ENCODE measurements at places on chromosomes 11 and 22.

GRCh38 chr11:125494031-125494360 lies 2.1 kb downstream of the FEZ1 start:
- no peak for DNase-seq

GRCh38 chr11:74877132-74877531 lies 71.8 kb downstream of the XRRA1 start:
- DNase-seq: no peak

GRCh38 chr22:25829237-25829636 lies 87.2 kb downstream of the MYO18B start:
- DNase-seq: no peak

DNA sequence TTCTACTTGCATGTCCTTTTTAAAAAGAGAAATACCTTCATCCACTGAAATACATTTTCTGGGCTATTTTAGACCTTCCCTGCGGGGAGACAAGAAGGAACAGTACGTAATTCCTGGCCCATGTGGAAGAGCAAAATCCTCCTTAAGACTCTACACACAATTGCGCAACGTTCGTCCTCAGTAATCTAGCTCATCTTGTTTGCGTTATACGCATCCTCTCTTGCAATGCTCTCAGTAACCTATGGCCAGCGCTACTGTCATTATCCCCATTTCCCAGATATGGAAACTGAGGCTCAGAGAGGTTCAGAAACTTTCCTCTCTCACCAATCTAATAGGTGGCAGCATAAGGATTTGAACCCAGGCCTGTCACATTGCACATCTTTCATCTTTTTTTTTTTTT lies 54.6 kb downstream of the RPUSD4 start:
- DNase-seq: no peak

DNA sequence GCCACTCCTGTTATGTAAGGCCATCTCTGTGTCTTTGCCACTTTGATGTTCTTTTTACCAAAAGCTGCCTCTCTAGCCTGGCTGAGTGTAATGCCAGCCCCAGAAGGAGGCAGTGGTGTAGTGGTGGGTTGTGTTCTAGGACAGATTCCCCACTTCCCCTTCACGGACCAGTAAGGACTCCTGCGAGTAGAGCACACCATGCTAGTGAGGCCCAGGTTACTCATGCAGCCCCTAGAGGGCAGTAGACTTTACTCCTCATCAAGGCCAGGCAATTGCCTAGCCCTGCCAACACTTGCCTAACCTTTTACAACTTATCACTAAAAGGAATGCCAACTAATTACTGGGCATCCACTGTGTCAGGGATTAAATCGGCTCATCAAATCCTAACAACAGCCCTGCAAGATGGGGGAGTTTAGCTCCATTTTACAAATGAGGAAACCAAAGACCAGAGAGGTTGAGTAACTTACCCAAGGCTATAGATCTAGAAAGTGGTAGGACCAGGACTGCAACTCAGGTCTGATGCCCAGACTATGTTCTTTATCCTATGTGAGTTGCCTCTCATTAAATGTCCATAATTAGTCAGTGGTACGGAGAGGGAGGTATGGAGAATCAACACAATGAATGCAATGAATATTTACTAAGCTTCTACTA lies 75.3 kb downstream of the APIP start:
- no peak for DNase-seq

GRCh38 chr11:2759228-2760195 lies 59.7 kb upstream of the KCNQ1OT1 start:
- DNase-seq: no peak

GRCh38 chr22:43302531-43303041 lies 40.6 kb downstream of the SCUBE1 start:
- DNase-seq: no peak

DNA sequence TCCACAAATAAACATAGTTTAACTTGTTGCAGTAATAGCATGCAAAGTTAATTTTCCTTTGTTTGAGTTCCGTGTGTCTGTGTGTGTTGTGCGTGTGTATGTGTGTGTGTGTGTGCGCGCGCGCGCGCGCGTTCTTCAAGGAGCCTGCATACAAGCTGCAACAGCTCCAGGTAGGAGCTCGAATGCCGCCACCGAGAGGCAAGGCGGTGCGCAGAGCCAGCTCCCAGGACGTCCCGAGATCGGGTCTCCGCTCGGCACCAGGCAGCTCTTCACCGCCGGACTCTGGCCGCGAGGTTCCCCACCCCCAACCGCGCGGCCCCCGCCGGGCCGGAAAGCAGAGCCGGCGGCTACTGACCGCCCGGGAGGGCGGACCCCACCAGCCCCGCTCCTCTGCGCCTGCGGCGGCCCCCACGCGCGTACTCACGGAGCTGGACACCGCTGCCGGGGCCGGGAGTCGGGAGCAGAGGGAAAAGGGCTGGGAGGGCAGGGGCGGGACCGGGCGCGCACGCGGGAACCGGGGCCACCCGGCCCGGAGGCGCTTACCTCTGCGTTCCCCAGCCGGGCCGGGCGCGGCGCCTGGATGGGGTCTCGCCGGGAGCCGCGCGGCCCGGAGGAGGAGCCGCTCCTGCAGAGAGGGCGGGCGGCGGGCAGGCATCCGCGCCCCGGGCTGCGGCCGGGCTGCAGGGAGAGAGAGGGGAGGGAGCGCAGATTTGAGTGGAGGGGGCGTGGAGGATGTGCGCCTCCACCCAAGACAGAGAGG lies 40.4 kb upstream of the AKIP1 start:
- DNase-seq: no peak

DNA sequence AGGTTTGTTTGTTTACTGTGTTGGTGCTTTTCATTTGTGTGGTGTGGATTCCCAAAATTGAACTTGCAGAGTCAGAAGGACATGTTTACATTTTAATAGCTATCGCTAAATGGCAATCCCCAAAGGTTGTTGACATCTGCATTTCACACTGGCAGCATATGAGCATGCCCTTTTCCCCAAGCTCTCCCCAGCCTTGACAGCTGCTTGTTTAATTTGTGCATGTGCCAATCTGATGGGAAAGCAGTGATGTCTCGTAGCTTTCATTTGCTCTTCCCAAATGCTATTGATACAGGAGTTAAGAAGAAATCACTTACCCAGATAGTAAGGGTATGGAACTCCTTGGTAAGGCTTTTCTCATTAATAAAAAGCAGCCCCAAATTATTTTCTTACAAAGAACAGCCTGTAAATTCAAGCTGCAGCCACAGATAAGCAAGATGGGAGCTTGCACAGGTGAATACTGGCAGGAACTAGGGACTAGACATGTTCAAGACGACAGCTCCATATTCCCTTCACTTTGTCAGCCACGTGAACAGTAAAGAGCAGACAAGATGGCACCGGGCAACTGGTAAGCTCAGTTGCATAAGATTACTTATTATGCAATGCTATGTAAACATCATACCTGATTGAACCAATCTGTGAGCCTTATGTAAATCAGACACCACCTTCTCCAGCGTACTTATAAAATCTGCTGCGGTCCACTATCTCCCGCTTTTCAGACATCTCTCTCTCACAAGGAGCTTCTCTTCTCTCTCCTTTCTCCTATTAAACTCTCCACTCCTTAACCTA lies 87.4 kb downstream of the IGLL5 start:
- DNase-seq: no peak

- DNase-seq: no peak
Measured at GRCh38 chr11:83174008-83174407, 17.1 kb downstream of the PCF11 start.

GRCh38 chr11:8025816-8026215 lies 38.7 kb downstream of the EIF3F start:
- no peak for DNase-seq

DNA sequence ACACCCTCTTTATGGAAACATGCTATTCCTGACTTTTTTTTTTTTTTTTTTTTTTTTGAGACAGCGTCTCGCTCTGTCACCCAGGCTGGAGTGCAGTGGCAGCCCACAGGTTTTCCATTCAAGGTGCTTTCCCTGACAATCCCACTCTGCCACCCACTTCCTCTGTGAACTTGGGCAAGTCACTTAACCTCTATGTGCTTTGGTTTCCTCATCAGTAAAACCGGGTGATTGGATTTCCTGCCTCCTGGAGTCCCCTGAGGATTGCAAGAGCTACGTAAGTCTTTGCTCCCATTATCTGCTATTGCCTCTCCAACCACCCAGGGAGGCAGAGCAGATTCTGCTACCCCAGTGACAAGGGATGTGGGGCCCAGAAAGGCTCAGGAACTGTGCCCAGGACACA lies 54.1 kb downstream of the CELSR1 start:
- DNase-seq: no peak

DNA sequence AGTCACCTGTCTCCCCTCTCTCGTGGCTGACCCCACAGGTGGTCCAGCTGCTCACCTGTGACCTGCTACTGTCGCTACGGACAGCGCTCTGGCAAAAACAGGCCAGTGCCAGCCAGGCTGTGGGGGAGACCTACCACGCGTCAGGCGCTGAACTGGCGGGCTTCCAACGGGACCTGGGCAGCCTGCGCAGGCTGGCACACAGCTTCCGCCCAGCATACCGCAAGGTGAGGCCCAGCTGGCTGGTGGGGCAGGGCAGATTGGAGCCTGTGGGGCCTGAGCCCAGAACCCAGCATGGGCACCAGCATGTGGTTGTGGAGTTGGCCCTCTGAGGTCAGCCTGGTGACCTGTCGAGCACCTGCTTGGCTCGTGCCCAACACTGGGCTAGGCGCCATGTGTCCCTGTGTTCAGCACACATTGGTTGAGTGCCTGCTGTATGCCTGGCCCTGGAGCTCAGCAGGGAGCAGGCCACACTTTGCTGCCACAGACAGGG lies 11.9 kb downstream of the SHISA8 start:
- DNase-seq: no peak

GRCh38 chr11:132245403-132246385 lies 875.3 kb downstream of the NTM start:
- no peak for DNase-seq

DNA sequence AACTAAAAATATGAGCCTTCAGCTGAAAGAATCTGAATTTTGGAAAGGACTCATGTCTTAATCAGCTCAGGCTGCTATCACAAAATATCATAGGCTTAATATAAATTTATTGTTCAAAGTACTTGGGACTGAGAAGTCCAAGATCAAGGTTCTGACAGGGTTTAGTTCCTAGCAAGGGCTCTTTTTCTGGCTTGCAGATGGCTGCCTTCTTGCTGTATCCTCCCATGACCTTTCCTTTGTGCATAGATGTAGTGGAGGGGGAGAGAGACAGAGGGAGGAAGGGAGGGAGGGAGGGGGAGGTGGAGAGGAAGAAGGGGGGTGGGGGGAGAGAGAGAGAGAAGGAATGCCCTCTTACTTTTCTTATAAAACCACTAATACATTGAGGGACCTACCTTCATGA lies 306.8 kb upstream of the DDI1 start:
- no peak for DNase-seq

DNA sequence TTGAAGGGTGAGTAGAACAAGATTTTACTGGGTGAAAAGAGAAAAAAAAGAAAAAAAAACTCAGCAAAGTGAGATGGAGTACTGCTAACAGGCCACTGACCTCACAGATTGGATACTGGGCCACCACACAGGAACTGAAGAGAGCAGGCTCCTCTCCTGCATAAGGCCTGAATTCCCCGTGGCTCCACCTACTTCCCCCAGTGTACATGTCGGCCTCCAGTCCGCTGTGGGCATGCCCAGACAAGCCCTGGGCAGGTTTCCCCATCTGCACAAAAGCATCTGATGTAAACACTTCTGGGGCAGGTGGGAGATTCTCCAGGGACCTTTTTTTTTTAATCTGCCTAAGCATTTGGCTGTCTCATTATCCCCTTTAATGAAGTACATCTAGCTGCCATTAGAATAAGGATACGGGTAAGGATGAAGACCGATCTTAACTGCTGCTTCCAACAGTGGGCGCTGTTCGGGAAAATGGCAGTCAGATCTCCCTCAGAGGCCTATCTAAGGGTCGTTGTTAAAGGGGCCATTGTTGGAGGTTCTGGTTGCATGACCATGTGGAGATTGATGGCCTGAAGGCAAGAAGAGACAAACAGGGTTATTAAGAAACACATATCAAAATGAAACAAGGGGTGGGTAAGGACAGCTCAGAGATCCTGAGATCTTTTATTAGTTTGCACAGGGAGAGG lies 48.5 kb downstream of the MS4A13 start:
- no peak for DNase-seq

DNA sequence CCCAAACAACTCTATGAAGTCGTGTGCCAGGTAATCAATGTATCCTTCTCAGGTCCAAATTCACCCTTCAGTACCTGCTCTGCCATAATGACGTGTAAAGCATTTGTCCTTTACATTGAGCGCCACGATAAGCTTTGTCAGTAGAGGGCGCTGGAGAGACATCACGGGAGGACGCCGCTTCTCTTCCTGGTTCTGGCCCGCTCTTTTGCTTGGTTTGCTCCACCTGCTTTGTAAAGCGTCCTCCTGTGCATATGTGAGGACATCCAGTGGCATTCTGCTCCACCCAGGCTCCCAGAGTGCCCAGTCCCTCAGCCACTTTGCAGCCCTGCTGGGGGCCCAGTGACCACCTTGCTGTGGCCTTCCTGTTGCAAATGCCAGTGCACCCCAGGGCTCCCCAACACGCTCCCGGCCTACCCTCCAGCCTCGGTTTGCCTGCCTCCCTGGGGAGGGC lies 61.1 kb downstream of the WT1 start:
- DNase-seq: no peak

- DNase-seq: no peak
Measured at GRCh38 chr22:50481045-50481439, 301 bp upstream of the ADM2 start.

GRCh38 chr11:27166130-27166529 lies 125.5 kb downstream of the BBOX1 start:
- no peak for DNase-seq

All from non-pigmented ciliary epithelial cell (primary cell).